T-helper 1 cell (primary cell): ENCODE measurements at places on chromosomes 7 and 10.

DNA sequence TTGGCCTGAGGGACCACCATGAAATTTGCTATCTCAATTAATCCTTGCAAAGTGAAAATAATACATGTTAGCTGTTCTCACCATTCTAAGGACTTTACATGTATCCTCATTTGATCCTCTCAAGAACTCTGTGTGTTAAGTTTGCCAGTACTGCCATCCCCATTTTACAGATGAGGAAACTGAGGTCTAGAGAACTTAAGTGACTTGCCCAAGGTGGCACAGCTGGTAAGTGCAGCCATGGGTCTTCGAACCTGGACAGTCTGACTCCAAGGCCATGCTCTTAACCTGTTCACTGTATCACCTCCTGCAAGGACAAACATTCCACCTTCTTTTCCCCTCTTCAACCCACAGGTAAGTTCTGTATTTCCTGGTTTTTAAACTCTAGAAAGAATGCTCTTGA lies 85.3 kb upstream of the NFE2L3 start:
- no peak for DNase-seq

DNA sequence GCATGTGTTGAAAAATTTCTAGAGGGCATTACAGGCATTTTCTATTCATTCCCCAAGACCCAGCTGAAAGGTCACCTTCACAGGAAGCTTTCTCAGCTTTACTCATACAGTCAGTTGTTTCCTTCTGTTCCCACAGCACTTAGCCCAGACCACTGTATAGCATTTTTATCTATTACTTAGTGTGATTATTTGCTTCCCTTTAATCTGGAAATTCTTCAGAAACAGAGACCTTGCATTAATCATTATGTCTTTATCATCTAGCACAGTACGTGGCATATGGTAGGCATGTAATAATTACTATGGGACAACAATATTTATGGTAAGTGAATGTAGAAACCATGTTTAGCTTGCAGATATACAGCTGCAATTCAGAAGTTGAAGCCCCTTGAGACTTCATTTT lies 38.2 kb upstream of the CDK6 start:
- DNase-seq: no peak

DNA sequence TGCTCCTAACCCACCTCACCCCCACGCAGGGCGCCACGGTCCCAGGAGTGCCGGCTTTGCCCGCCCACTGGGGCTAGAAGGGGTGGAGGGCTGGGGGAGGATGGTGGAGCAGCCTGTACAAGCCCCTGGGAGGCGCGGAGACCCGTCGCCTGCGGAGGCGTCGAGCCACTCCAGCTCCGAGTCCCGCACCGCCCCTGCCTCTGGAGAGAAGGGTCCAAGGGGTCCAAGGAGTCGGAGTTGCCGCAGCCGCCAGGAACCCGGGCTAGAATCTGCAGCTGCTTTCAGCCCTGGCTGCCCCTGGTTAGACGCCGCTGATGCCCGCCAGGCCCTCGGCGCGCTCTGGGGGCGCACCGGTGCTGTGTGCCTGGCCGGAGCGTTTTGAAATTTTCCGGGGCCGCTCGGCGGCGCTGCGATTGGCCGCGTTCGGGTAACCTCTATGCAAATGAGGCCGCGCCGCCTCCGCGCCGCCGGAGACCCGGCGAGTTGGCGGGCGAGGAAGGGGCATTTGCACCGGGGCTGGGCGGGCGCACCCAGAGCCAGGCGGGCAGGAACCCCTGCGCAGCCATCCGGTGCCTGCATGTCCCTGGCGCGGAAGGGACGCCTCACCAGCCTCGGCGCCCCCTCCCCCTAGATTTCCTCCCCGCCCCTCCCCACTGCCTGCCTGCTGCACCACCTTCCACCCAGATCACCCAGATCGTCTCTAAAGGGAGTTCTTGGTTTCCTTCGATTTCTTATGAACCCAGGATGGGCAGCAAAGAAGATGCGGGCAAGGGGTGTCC lies at the start of gene HMX2:
Gene HMX2, plus strand, starts transcription at position 502 of the 779 bp plus-strand sequence. Its CDS starts 243 bp downstream, at position 745.
- no peak for DNase-seq

- peak; percentile 8 for DNase-seq
These were observed 6.1 kb downstream of the NPY start for GRCh38 chr7:24290004-24290641.

GRCh38 chr10:29068966-29069365 lies 219.9 kb upstream of the LYZL1 start:
- DNase-seq: no peak

DNA sequence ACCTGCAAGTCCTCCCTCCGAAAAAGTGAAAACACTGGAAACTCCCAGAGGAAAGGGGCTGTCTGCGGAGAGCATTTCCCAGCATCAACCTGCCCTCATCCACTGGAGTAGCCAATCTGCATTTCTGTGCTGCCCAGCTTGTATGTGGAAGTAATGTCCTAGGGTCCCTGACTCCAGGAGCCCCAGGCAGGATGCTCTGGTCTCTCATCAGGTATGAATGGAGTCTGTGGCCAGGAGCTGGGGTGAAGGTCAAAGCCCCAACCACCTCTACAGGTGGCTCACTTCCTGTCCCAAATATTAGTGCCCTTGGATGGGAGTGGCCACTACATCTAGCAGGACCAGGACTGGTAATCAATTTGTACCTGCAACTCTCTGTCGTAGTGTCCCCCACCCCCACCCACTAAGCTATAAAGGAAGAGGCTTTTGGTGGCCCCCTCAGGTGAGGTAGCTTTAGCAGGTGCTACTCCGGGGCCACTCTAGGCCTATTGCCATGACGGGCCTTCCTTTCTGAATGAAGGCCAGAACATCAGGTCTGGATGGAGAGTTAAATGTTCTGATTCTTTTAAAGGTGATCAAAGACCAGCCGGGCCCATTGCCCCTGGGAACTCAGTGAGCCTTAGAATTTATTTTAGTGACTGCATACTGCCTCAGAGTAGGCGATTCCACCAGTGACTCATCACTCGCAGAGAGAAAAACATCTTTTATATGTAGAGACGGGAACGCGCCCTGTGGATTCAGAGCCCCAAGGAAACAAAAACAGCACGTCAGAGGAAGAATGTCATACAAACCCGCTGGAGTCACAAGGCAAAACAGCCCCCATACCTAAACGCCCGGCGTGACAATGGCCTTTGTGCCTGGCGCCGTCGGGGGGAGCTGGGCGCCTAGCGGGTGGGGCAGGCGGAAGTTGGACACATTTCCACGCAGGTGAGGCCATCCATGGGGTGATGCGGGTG lies 13.0 kb downstream of the EN2 start:
- no peak for DNase-seq

GRCh38 chr7:23287612-23288011 lies 11.5 kb upstream of the MALSU1 start:
- no peak for DNase-seq

GRCh38 chr10:73857446-73857845 lies 16.9 kb downstream of the CAMK2G start:
- DNase-seq: no peak

DNA sequence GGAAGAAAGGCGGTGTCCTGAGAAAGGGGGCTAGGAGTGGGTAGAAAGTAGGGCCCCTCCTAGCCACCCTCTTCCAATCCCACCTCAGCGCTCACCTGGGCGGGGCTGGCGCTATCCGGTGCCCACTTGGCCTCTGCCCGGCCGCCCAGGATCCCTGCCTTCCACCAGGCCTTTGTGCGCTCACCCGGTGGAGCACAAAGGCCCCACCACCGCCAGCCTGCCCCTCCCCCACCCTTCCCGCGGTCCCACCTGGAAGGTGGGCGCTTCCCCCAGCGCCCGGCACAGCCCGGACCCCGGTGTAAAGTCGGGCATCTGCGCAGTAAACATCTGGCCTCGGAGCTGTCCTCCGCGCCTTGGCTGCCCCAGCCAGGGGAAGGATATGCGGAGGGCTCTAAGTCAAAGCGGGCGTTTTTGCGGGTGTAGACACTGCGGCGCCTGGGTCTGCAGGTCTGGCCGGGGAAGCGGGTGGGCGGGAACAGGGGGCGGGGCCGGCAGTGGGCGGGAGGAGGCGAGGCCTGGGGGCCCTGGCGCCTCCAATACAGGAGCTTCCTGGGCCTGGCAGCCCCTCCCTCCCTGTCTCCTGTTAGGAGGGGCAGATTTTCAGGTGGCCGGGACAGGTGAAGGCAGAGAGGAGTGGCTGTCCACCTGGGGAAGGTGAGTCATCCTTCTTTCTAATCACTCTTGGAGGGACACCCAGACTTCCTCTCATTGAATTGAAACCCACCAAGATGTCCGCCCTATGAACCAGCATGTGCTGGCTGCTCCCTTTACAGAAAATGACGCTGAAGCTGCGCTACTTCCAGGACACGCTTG lies 49.3 kb downstream of the PNLIPRP2 start:
- no peak for DNase-seq

DNA sequence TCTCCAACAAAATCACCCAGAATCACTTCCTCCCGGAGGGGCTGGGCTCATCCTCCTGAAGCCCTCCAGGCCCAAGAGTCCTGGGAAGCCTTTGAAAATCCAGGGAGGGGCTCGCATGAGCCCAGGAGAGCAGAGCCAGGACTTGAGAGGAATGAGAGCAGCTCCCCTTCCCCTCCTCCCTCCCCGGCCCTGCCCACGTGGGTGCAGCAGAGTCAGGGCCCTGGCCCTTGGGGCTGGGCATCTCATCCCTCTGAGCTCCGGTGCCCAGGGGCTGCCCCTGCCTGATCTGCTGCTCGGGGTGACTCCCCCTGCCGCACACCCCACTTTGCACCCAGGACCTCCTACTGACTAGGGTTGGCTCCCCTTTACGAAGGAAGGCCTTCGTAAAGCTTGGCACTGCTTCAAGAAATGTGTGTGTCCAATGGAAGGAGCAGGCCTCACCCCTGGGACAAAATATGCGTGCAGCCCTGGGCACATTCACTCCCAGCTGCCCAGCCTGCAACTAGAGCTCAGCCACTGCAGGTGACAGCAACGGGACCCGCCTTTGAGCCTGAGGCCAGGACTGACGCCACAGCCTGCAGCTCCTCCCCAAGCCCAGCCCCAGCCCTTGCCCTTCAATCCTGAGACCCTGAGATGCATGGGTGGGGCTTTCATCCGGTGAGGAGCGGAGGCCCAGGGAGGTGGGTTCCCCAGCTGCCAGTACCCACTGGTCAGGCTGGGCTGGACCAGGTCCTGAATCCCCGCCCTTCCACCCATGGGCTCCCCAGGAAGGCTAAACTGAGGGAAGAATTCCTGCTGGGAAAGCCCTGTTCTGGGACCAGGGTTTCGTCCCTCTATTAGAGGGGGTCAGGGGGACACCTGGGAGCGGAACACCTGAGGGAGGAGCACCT lies 21.8 kb downstream of the PWWP2B start:
- DNase-seq: no peak

DNA sequence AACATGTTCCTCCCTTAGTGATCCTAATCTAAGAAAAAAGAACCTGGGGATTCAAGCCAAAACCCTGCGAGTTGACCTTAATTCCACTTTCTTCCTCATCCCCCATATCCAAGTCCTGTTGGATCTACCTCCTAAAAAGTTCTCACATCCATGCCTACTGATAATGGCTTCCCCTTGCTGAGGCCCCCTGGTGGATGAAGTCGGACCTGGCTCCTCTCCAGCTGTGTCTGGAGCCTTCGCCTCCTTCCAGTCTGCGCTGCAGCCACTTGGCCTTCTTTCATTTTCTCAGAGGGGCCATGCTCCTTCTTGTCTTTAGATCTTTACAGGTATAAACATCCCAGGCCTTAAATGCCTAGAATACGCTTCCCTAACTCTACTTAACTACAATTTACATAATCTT lies 8.1 kb downstream of the PDE1C start:
- DNase-seq: no peak

DNA sequence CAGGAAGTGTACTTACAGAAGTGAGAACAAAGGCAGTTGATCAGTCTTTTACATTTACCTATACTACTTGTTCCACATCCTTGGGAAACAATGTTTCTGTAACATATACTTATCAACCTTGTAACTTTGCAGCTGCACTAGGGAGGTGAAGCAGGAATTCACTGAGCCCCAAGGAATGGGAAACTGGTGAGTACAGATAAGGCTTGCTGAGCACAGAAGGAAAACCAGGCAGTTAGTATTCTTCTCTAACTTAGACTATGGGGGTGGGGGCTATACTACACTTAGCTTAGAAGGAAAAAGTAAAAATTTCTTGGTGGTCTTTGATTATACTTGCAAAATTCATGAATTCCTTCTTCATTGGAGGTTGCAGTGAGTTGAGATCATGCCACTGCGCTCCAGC lies 6.9 kb upstream of the ZNF33A start:
- DNase-seq: no peak

- DNase-seq: no peak
These were observed 53.2 kb downstream of the PROSER2 start for GRCh38 chr10:11876324-11876723.

- no peak for DNase-seq
These were observed 34.3 kb downstream of the JAKMIP3 start for GRCh38 chr10:132100091-132100481.

GRCh38 chr7:111528331-111528730 lies 34.0 kb downstream of the IMMP2L start:
- DNase-seq: no peak

GRCh38 chr7:158111049-158111751 lies 476.4 kb downstream of the PTPRN2 start:
- no peak for DNase-seq

- DNase-seq: no peak
These were observed 12.2 kb upstream of the ZNF488 start for GRCh38 chr10:47396311-47396717.

GRCh38 chr7:25503306-25503705 lies 275.0 kb upstream of the NPVF start:
- no peak for DNase-seq

- no peak for DNase-seq
These were observed 48.1 kb upstream of the BMS1 start for GRCh38 chr10:42734536-42734935.

DNA sequence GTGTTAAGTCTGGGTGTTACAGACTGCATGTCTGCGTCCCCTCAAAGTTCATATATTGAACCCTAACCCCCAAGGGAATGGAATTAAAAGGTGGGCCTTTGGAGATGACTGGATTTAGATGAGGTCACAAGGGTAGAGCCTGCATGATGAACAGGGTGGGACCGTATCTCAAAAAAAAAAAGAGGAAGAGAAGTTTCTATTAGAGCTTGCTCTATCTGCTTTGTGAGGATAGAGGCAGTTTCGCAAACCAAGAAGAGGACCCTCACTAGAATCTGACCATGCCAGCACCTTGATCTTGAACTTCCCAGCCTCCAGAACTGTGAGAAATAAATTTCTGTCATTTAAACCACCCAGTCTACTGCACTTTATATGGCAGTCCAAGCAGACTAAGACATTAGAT lies 1.4 kb downstream of the KIN start:
- no peak for DNase-seq

- DNase-seq: no peak
These were observed 182.1 kb upstream of the NAMPT start for GRCh38 chr7:106466867-106467266.
